ENCODE measurements at places on chromosomes 1 and 21.

GRCh38 chr1:53187401-53187800 is 9.2 kb upstream of the CPT2 start:
- DNase-seq = no peak

GRCh38 chr1:172460177-172460576 is 16.3 kb upstream of the PIGC start:
- DNase-seq = no peak

GRCh38 chr1:27556781-27557595 is 47.0 kb downstream of the AHDC1 start:
- DNase-seq = peak; percentile 52

DNA sequence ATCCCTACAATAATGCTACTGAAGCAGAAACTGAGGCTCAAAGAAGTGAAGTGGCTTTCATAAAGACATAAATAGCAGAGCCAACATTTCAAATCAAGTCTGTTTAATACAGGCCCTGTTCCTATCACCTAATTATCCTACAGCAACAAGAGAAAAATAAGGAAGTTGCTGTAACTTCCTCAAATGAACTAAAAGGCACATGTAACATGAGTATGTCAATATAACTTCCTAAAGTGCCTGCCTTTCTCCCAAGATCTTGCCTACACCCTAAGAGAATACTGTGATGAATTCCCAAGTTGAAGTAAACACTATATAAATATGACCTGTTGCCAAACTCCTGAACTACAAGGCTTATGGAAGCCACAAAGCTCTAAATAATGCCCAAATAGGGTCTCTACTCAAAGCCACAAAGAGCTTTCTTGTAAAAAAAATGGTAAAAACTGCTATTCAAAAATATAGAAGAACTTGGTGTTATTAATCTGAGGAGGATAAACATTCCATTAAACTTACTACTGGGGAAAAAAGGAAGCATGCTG is 8.6 kb downstream of the BEND5 start:
- DNase-seq = no peak

DNA sequence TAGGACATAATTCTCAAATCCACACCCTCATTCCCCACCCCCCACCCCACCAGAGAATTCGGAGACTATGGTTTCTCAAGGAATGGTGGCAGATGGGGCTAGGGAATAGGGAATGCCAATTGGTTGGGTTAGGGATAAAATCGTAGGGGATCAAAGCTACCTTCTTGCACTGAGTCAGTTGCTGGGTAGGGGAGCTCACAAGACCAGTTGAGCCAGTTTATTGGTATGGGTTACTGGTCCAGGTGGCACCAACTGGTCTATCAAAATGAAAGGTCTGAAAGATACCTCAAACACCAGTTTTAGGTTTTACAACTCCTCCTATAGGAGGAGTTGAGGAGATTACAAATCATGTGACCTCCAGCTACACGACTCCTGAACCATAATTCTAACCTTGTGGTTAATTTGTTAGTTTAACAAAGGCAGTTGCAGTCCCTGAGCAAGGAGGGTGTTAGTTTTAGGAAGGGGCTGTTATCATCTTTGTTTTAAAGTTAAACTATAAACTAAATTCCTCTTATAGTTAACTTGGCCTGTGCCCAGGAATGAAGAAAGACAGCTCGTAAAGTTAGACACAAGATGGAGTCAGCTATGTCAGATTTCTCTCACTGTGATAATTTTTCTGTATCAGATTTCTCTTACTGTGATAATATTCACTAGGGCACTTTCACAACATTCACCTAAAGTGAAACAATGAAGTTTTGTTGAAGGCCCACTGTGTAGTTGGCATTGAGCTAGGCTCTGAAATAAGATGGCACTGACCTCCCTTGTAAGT is 2.5 kb downstream of the SHISAL2A start:
- DNase-seq = no peak

GRCh38 chr1:88892357-88892877 is 1.1 kb upstream of the GTF2B start:
- no peak for DNase-seq

- no peak for DNase-seq
Observed at GRCh38 chr1:20873311-20873710, 86.2 kb upstream of the HP1BP3 start.

GRCh38 chr1:9764550-9764949 is 59.2 kb downstream of the CLSTN1 start:
- no peak for DNase-seq

DNA sequence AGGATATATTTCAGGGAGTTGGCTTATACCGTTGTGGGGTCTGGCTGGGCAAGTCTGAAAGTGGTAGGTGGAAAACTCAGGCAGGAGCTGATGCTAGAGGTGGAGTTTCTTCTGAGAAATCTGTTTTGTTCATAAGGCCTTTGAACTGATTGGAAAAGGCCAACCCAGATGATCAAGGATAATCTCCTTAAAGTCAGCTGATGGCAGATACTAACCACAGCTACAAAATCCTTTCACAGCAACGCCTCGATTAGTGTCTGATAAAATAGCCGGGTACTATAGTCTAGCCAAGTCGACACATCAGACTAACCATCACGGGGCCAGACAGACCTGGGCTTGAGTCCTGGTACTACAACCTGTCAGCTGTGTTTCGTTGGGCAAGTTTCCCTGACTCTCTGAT is 21.4 kb downstream of the OPRD1 start:
- DNase-seq = no peak

- no peak for DNase-seq
Observed at GRCh38 chr1:180170546-180171151, 16.0 kb downstream of the QSOX1 start.

DNA sequence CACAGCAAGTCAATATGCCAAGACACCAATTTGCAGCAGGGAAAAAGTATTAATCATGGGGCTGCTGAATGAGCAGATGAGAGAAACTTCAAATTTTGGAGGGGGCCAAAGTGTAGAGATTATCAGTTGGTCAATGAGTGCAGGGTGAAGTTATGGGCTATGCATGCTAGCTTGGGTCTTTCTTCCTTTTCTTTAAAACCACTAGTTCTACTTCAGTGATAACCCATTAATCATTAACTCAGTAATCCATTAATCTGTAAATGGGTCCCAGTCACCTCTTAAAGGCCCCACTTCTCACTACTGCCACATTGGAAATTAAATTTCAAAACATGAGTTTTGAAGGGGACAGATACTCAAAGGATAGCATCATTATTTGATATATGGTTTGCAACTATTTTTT is 688.6 kb upstream of the ADGRL4 start:
- DNase-seq = no peak

DNA sequence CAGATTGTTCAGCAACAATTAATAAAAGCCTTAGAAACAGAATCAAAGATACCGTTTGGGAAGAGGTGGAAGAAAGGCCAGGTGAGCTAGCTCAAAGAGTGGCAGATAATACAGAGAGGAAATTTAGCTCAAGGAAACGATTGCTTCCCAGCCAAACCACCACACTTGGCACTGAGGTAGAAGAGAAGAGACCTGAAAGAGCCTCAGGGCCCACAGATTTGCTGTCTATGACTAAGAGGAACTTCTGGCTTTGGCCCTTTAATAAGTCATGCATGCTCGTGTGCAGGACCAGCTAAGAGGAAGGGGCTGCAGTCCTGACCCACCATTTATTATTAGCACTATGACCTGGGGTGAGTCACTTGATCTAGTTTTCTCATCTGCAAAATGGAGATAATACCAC is 72.8 kb upstream of the BCL10 start:
- DNase-seq = no peak

DNA sequence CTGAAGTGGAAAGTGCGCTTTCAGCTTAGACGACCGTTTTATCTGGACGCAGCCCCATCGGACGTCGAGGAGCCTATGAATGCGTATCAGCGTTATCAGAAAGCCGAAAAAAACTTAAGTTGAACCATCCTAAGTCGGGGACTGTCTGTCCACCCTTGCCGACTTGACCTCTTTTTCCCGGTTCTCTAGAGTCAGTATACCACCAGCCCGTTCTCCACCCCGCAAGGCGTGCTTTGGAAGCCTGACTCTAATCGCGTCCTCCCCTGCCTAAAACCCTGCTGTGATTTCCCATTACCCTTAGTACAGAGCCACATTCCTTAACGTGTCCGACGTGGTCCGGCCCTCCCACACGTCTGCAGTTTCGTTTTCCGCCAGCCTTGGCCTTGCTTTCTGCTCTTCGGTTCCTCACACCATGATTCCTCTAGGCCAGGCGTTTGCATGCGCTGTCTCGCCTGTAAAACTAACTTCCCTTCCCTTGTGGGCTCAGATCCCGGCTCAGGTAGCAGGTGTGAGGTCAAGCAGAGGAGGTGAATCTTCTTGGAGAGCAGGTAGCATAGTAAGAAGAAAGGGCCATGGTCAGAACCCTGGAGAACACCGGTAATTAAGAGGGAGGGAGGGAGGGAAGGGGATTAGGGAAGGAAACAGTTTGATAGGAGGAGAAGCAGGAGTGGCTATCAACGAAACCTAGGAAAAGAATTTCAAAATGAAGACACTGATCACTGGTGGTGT is 865 bp downstream of the ADPRS start:
- no peak for DNase-seq

GRCh38 chr1:4676253-4676652 is 21.8 kb downstream of the AJAP1 start:
- no peak for DNase-seq

GRCh38 chr1:156114101-156114918 is at the start of gene LMNA:
Gene LMNA (plus strand): TSS chr1:156114711. CDS start chr1:156114919, 208 bp downstream.
- peak; percentile 67 for DNase-seq

DNA sequence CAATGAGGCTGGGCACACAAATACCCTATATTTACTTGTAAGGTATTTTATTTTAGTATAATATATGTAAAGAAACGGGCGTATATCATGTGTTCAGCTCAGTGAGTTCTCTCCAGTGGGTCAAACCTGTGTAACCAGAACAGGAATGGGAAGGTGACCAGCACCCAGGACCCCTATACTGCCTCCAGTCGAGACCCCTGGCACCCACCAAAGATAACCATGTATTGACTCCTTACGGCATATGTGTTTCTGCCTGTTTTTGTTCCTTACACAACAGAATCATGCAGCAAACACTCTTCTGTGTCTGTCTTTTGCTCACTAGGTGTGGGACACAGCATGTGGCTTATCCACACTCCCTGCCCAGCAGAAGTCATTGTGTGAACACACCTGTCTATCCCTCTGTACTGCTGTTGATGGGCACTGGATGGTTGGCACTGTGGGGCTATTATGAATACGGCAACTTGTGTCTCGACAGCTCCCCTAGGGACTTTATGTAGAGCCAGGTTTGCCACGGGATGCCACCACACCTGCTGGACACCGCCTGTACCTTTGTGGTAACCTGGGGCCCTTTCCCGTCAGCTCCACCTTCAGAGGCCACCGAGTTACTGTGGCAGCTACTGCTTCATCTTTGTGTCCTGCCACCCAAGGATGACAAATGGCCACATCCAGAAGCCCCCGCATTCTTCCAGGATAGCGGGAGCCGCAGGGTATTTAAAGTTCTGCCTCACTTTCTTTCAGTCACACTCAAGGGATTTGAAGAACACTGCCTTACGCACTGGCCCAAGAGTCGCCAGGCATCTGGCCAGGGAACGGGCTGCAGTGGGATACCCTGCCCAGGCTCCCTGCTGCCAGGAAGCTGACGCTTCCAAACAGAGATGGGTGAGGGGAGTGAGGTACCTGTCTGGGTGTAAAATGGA is 23.5 kb upstream of the C2CD2 start:
- DNase-seq = no peak

DNA sequence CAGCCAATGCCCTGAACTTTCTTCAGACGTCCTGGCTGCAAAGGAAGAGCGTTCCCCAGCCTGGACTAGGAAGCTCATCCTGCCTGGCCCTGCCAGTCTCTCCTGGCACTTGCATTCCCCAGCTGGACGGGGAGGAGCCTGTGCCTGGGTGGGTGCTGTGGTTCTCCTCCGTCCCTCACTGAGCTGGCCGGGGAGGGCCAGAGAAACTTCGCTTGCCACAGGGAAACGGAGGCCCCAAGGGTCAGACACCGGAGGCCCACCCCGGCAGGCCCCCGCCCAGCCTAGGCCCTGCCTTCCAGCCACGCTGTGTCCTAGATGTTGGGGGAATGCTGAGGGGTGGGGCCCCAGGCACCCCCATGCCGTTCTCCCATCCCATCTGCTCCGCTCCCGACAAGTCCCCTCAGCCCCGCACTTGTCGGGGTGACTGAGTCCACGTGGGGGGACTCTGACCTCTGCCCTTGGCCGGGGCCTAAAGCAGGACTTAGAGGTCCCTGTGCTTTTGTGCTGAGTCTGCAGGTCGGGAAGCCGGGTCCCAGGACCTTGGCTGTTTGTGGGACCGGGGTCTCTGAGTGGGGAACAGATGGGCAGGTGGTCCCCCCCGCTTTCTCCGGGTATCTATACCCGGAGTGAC is 4.8 kb downstream of the FTCD start:
- no peak for DNase-seq

- DNase-seq = peak; percentile 67
Observed at GRCh38 chr21:42187976-42188653, 30.8 kb upstream of the ABCG1 start.

DNA sequence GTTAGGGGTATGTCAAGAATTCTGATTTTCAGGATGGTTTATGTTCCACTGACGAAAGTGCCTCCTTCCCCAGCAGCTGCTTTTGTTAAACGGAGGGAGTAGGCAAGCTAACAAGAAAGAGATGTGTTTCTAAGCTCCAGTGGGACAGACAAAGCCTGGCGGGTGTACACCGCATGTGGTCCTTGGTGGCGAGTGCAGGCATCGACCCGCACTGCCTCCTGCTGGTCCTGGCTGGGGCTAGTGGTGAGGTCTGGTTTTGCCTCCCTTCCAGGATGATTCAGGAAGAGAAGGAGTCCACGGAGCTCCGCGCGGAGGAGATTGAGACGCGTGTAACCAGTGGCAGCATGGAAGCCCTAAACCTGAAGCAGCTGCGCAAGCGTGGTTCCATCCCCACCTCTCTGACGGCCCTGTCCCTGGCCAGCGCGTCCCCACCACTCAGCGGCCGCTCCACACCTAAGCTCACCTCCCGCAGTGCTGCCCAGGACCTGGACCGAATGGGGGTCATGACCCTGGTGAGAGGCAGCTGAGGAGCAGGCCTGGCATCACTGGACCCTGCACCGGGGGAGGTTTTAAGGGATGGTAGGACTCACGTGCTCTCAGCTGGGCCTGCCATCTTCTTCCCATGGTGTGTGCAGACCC is 29.0 kb downstream of the PPFIA4 start:
- DNase-seq = no peak

DNA sequence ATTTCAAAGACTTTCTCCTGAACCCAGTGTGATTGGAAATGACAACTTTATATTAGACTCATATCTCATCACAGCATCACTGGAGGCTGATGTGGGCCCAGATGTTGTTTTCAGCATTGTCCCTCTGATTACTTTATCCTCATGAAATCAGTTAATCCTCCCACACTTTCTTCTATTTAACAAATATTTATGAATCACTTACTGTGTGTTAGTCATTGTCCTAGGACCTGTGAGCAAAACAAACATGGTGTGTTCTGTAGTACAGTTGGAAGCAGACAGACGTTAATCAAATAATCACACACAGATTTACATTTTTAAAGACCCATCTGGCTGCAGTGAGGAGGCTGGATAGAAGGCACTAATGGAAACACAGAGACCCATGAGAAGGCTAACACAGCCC is 383.7 kb downstream of the PRDM2 start:
- DNase-seq = no peak

- DNase-seq = no peak
Observed at GRCh38 chr1:90402893-90403849, 313.9 kb downstream of the BARHL2 start.

All from stimulated activated CD8-positive, alpha-beta memory T cell treated with anti-CD3 and anti-CD28 coated beads, Interleukin-12 subunit alpha, Interleukin-12 subunit beta, amount 100 ng/mL, for 1 hour (primary cell).